Immature natural killer cell (primary cell): ENCODE measurements at places on chromosomes 11 and 22.

- no peak for DNase-seq
Measured at GRCh38 chr11:64364911-64365310, 5.9 kb downstream of the RPS6KA4 start.

GRCh38 chr11:119726150-119726553, 2.8 kb downstream of the NECTIN1 start:
- DNase-seq = no peak

DNA sequence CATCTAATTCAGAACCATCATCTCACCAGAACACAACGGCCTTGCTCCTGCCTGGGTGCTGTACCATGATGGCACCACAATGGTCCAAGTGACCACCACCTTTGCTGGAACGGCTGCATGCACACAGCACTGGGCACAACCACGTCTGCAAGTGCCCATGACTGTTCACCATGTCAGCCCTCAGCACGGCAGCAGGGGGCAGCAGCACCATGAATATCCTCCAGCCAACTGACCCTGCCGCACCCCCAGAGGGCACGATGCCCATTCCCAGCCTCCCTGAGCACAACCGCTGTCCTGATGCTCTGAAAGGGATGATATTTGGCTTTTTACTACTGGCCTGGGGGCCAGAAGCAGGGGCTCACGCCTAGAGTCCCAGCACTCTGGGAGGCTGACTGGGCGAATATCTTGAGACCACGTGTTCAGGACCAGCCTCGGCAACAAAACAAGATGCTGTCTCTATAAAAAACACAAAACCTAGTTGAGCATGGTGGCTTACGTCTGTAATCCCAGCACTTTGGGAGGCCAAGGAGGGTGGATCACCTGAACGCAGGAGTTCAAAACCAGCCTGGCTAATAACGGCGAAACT, 25.7 kb downstream of the DRD4 start:
- DNase-seq = peak; percentile 41

DNA sequence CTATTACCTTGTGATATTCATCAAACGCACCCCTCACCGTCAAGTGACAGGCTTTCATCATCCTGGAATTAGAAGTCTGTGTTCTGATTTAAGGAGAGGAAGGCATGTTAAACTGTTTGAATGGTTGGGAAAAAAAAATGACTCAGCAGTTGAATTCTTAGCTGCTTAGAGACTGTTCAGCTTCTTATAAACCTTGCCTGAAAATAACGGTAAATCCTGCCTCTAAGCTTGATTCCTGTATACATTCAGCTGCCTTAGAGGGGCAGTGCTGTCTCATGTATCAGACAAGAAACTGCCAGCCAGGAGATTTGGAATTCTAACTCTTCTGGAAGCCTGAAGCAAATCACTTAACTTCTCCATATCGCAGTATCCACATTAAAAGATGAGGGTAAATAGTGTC, 437.4 kb downstream of the JRKL start:
- no peak for DNase-seq

GRCh38 chr22:44244265-44244822, 63.6 kb downstream of the PARVG start:
- DNase-seq = no peak

GRCh38 chr22:17941471-17942406, 82.6 kb downstream of the MICAL3 start:
- DNase-seq = no peak

DNA sequence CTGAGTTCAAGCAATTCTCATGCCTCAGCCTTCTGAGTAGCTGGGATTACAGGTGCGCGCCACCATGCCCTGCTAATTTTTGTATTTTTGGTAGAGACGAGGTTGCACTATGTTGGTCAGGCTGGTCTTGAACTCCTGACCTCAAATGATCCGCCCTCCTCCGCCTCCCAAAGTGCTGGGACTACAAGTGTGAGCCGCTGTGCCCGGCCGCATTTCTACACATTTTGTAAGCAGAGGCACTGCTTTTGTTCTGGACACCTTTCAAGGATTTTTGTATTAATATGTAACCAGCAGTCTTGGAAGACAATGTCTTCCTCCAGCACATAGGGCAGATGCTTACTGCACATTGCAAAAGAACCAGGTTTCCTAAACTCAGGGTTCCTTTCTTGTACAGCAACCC, 11.4 kb upstream of the VSIG10L2 start:
- no peak for DNase-seq

DNA sequence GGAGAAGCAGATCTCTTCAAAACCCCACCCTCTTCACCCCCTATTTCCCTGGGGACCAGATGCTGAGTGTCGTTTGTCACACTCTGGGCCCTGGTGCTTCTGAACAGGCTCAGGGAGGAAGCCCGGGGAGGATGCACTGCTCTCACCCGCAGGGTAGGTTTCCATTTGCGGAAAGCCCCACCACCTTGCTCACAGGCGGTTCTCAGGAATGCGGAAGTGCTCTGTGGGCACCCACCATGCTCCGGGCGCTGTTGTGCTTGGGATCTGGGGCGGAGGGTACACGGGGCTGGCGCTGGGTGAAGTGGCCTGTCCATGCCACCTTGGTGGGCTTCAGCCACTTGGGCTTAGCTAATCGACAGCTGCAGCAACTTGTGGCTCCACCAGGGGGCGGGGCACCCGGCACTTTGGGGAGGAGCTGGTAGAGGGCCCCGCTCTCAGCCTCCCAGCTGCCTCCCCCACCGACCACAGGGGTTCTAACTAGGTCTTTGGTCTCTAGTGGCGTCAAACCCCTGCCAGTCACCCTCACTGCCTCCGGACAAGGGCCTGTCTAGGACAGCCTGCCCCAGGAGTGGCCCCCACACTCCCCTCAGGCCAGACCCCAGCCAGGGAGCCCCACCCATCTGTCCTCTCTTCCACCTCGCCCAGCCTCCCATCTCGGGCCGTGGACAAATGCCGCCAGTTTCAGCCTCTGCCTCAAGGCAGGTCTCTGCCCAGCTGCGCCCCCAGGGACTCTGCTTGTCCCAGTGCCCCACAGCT, 7.4 kb downstream of the NDUFV1 start:
- peak; percentile 93 for DNase-seq

GRCh38 chr11:127199306-127199801, 198.8 kb upstream of the KIRREL3 start:
- no peak for DNase-seq

GRCh38 chr11:796565-797295, 1.4 kb downstream of the SLC25A22 start:
- no peak for DNase-seq

GRCh38 chr11:60396799-60397198, 540 bp downstream of the MS4A14 start:
- DNase-seq = no peak

GRCh38 chr11:1129611-1130160, 28.1 kb upstream of the MUC5AC start:
- DNase-seq = no peak

- no peak for DNase-seq
Measured at GRCh38 chr11:118602331-118602730, 5.1 kb upstream of the PHLDB1 start.

GRCh38 chr11:20041499-20041898, 118.8 kb downstream of the DBX1 start:
- DNase-seq = no peak

DNA sequence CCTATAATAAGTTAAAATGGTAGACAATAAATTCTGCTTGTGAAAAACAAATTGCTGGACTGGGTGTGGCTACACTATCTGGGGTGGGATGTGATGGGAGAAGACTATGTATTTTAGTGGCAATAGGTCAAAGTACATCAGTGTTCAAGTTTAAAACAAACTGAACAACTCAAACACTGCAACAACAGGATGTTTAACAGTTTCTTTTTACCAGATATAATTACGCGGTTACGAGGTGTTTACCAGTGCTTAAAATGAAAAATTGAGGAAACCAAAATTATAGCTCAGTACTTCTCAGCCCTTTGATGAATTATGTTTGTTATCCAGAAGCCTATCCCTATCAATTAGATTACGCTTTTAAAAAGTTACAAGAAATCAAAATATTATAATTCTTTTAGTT, 3.2 kb downstream of the PRDM10 start:
- no peak for DNase-seq

DNA sequence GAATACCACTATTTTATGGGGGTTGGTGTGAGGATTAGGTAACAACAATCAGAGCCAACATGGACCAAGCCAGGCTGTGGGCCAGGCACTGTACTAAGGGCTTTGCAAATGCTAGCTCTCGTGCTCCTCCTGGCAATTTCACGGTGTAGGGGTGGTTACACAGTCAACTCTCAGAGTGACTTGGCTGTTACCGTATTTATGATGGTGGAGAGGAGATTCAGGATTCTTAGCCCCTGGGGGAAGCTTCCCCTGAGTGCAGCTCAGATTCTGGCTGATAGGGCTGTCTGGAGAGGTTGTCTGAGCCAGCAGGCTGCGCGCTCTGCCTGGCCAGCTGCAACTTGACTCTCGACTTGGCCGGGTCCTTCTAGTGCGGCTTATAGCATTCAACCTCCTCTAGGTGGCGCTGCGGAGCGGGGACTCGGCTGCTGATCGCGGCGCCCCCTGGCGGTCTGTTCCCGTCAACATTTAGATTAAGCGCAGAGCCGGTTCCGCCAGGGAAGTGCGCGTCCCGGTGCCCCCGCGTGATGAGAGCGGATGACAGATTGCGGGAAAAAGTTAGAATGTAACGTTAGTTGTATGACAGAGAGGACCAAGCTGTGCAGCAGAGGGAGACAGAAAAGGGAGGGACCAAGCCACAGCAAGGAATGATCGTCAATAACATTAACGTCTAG, 4.5 kb upstream of the NCF4 start:
- peak; percentile 90 for DNase-seq

DNA sequence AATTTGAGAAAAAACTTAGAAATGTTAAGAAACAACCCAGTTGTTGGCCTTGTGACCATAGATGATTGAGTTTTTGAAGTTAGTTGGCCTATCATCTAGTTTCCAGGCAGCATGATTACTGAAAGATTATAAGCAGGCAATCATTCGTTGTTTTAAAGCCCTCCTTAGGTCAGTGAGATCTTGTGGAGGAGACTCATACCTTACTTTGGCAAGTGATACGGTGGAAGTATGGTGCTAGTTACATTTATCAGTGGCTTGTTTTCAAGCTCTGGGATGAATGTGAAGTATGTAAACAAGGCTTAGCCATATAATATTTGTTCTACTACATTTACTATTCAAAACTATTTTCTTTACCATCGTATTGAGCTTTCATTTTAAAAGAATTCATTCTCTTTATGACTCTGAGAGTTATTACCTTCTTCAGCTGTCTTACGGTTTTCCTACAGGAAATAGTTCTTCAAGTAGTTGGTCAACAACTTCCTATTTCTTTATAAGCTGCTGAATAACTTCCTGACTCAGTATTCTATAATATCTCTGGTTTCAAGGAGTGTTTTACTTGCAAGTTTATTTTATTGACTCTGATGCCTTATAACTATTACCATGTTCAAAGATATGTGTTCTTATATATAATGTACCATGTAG, 7.3 kb downstream of the YAP1 start:
- no peak for DNase-seq

DNA sequence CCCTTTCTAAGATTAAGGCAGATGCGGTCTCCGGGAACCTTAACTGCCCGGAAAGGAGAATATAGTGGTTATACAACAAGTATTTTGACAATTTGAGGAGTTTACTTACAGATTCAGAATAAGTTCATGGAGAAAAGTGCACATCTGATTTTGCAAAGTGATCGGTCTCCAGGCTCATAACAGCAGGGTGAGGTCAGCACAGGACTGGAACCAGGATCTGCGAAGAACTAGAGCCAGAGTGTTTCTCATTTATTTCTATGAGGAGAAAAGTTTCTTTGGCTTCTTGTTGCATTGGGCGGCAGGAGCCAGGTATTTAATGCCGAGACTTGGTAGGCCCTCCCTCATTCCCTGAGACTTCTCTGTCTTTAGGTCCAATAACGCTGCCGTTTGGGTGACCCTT, 3.7 kb downstream of the ADAMTS15 start:
- no peak for DNase-seq

DNA sequence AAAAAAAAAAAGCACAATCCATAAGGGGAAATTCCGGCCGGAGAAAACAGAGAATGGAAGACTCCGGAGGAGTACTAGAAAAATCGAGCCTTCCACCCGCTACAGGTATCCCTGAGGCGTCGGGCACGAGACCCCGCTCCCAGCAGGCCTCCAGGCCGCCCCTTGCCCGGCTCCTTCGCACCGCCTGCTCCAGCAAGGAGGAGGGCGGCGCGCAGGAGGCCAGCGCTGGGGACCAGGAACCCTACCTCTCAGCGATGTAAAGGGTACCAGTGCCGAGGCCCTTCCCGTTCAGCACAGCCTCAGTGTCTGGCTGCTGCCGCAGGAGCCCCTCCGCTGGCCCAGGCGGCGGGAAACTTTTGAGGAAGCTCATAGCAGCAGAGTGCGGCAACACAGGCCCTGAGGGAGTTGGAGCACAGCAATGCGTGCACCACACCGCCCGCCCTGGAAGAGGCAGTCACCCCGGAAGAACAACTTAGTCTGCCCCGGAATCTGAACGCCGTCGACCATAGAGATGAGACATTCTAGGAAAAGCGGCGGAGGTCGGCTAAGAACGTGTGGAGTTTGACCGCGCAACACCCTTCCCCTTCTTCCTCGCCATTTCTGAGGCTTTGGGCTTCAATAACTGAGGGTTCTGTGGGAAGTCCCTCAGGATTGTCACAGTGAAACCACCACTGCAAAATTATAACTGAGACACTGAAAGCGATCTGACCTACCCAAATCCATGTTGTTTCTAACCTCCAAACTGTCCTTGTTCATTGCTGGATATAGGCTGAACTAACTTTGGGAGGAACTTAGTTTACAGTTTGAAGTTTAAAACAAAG, at the start of gene CLNS1A:
Gene CLNS1A, minus strand, starts transcription at position 450 of the 821 bp plus-strand sequence. Its CDS starts 80 bp downstream, at position 370.
- peak; percentile 75 for DNase-seq

- no peak for DNase-seq
Measured at GRCh38 chr11:70738661-70739060, 340.3 kb downstream of the CTTN start.

GRCh38 chr11:88179141-88179540, 3.9 kb upstream of the RAB38 start:
- peak; percentile 22 for DNase-seq

GRCh38 chr22:26658671-26659478, 1.5 kb downstream of the MIAT start:
- DNase-seq = peak; percentile 46

- no peak for DNase-seq
Measured at GRCh38 chr22:47152938-47153337, 390.5 kb downstream of the TBC1D22A start.

GRCh38 chr22:39496131-39496838, 5.8 kb upstream of the MIEF1 start:
- peak; percentile 21 for DNase-seq

DNA sequence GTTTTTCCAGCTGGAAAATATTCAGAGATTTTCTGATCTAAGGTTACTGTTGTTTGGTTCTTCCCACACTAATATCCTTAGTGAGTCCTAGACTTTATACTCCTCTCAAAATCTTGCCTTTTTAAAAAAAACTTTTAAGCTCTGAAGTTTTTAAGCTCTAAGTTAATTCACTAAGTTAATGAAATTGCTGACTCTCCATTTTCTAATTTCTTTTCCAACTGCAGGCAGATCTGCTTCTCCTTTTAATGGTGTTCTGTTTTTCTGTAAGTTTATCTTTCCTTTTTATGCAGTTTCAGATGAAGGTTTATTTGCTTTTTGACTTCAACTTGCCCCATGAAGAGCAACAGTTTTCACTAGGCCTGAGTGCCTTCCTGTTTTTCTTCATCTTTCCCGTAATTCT, 125.8 kb upstream of the ARHGAP42 start:
- DNase-seq = no peak
